ENCODE measurements at places on chromosomes 1 and 21. TPM values are rescaled to one million over a fixed set of nuclear protein-coding genes. Genes with fewer than 3 reads are reported as not detected.

DNA sequence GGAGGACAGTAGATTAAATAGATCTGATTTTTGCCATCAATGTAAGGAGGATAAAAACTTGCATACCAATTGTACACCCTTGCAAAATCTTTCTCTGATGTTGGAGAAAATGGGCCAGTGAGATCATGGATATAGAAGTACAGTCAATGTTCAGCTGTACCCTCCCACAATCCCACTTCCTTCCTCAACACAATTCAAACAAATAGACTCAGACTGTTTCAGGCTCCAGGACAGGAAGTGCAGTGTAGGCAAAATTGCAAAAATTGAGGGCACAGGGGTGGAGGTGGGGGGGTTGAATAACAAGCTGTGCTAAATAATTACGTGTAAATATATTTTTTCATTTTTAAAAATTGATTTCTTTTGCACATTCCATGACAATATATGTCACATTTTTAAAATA lies 3.9 kb upstream of the IFI44 start:
- no peak overlapping the region for H3K27ac ChIP-seq
- H3K36me3 ChIP-seq: peaks cover 10% of the 10 kb centered on the region
- H3K27me3 ChIP-seq: no peaks in the 10 kb centered on the region
- H3K4me3 ChIP-seq: no peak overlapping the region
- H3K4me1 ChIP-seq: peaks cover 13% of the 10 kb centered on the region
- DNase-seq: no peak

GRCh38 chr1:185574139-185574875 lies 159.9 kb upstream of the HMCN1 start:
- H3K4me1 ChIP-seq: peaks cover 54% of the 10 kb centered on the region
- H3K36me3 ChIP-seq: peaks cover 11% of the 10 kb centered on the region
- DNase-seq: no peak
- H3K27ac ChIP-seq: no peak overlapping the region

GRCh38 chr1:109578947-109579443 lies 30.6 kb downstream of the GNAI3 start:
- peaks cover 15% of the 10 kb centered on the region for H3K36me3 ChIP-seq
- DNase-seq: no peak
- no peak overlapping the region for H3K4me3 ChIP-seq

DNA sequence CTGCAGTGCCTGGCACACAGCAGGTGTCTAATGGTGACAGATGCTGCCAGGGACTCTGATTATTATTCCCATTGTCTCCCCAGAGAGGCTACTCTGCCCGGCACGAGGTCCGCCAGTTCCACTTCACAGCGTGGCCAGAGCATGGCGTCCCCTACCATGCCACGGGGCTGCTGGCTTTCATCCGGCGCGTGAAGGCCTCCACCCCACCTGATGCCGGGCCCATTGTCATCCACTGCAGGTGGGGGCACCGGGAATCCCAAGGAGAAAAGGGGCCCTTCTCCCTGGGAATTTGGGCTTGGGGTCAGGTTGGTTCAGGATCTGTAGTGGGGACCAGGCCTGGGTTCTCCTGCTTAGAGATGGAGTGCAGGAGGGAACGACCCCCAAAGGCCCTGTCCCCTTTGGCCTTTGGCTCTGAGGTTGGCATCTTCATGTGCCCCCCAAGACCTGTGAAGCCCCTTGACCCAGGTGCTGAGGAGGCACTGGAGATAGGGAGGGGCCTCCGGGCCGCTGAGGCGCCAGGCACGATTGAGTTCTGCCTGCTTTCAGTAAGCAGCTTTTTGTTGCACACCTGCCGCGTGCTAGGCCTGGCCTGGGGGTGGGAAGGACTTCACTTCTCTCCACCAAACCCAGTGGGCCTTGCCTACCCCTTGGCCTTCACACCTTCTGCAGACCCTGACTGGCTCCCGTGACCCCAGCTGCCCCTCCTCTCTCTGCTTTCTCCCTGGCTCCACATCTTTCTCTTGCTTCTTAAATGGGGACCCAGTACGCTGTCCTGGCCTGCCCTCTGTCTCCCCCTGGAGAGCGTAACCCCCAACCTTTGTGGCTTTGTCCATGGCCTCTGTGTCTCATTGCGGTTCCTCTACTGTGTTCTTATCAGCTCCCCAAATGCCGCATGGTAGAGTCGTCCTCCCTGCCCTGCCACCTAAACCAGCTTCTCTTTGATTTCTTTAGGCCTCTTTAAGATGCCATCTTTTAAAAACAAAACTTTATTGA lies 76.4 kb downstream of the PTPRU start:
- H3K4me3 ChIP-seq: no peak overlapping the region
- H3K4me1 ChIP-seq: no peaks in the 10 kb centered on the region
- H3K27ac ChIP-seq: no peak overlapping the region
- DNase-seq: no peak
- peaks cover 19% of the 10 kb centered on the region for H3K36me3 ChIP-seq

KCNJ9 gene
- total RNA-seq: not detected
